Kidney epithelial cell (primary cell): ENCODE measurements at places on chromosomes 2 and 18. TPM values are rescaled to one million over a fixed set of nuclear protein-coding genes. Genes with fewer than 3 reads are reported as not detected.

DTNB gene
- 16.2 and 16.9 TPM in 2 replicates for total RNA-seq

FANCL gene
- total RNA-seq = 10.3 and 12.9 TPM in 2 replicates

GRCh38 chr2:224360801-224361251 is 41.1 kb downstream of the FAM124B start:
- DNase-seq = no peak

MC2R gene
- not detected in 2 replicates for total RNA-seq

RFX8 gene
- total RNA-seq = 0.25 and 3.3 TPM in 2 replicates

DNA sequence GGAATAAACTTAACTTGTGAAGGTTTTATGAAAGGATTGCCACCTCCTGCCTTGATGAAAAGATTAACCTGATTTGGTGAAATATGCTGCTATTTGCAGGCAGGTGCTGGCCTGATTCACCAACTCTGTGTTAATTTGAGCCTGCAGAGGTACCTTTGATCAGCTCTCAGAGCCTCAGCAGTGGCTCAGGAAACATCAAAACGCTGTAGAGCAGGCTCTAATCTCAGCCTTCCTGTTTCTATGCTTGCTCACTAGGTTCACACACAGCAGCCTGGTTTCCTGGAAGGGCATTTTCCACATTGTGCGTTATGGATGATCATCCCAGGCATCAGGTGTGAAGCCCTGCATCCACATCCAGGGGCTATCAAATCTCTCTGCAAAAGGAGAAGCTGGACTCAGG is 16.9 kb downstream of the TGIF1 start:
- no peak for DNase-seq

GRCh38 chr2:241641631-241642030 is 4.1 kb downstream of the ATG4B start:
- no peak for DNase-seq

CD207 gene
- total RNA-seq = not detected in 2 replicates

TBC1D8 gene
- 16.8 and 17.3 TPM in 2 replicates for total RNA-seq
